ENCODE measurements at places on chromosomes 6 and 20.

DNA sequence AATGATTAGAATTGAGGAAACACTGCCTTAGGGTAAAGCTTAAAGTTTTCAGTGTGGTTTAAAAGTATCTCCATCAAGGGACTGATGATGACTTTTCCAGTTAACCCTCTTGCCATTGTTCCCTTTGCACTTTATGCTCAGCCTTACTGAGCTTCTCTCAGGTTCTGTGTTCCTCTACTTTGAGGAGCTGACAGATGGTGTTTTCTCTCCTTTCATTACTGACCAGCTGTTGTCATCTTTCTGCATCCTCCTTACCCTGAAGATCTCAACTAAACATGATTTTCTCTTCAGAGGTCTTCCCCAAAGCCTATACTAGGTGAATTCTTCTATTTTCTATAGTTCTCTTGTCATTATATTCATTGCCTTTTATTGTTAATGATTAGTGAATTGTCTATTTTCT lies 475.6 kb upstream of the SYNCRIP start:
- no peak for DNase-seq

GRCh38 chr6:169816054-169816453 lies 64.6 kb downstream of the ERMARD start:
- DNase-seq, result no peak

DNA sequence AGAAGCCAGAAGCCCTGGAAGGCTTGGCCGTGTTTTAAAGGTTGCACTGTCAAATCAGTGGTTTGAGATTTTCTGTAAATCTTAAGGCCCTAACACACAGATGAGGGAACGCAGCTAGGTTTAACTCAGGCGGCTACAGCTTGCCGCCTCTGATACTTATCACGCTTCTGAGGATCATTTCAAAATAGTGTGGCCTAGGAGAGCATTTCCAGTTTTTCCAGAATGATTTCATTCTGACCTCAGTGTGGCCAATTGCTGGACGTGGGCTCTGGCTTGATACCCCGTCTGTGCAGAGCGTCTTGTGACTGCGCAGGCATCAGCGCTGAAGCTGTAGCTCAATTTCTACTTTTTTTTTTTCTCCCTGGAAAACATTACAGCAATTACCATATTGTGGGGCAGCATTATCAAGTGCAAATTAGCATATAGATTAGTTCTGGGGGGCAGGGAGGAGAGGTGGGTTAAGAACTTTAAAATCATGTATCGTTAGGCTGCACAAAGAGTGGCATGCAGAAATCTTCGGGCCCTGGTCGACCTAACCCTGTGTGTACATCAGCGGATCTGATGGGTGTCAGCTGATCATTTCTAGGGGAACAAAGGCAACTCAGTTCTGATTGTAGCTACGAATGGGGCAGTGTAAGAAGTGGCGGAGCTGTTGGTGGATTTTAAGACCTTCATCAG lies 105.0 kb upstream of the EEF1E1 start:
- no peak for DNase-seq

GRCh38 chr6:2919401-2919800 lies 16.3 kb upstream of the SERPINB9 start:
- no peak for DNase-seq

DNA sequence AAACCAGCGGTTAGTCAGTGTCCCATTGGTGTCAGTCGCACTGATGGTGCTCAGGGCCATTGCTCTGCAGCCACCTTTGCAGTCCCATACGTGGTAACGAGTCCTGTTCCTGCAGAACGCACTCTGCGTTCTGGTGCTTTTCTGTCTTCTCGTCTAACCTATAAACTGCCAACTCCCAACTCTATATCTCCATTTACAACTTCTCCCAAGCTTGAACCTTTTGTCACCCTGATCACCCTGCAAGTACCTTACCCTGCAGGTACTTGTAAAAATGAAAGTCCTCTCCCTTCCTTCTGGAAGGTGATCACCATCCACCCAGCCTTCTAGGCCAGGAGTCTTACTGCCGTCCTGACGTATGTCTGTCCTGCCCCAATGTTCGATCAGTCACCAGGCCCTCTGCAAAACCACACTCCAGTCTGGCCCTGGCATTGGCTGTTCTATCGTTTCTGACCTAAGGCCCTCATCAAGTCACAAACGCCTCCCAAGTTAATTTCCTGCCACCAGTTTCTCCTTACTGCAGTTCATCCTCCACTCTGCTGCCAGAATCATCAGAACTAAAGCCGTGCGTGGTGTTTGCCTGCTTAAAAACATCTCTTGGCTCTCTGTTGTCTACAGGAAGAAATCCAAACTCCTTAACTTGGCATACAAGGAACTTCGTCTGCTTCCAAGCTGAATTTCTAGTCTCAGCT lies 7.9 kb downstream of the RREB1 start:
- no peak for DNase-seq

- no peak for DNase-seq
Observed at GRCh38 chr6:93079061-93079460, 340.3 kb downstream of the EPHA7 start.

GRCh38 chr6:7479801-7480266 lies 61.6 kb upstream of the DSP start:
- peak; percentile 55 for DNase-seq

DNA sequence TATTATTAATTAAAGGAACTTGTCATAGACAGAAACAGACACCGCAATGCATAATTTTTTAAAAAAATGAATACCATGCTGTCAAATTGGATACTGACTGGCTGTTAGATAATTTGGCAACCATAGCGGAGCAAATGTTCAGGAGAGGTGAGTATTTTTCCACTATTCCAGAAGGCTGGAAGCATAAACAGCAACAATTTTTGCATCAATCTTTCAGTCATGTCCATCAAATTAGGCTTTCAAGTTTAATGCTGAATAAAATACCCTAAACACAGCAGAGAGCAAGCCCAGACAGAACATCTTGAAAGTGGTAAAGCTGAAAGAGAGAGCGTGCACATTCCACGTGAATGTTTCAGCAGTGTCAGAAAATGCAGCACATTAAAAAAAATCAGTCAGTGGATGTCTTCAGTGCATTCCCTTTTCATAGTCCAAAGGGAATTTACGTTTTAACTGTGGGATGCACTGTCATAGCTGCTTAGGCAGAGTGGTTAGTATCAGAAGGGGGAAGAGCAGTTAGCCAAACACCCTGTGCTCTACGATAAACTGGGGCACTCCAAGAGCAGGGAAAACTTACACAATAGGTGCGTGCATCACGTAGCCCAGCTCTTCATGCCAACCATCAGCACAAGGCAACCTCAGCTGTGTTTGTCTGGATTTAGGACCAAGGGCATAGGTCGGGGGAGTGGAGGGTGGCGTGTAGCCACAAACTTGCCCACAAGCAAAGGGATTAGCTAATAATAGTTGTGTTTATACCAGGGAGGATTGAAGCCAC lies 116.2 kb upstream of the STMND1 start:
- peak; percentile 88 for DNase-seq

GRCh38 chr6:40611912-40612311 lies 24.7 kb upstream of the LRFN2 start:
- no peak for DNase-seq

DNA sequence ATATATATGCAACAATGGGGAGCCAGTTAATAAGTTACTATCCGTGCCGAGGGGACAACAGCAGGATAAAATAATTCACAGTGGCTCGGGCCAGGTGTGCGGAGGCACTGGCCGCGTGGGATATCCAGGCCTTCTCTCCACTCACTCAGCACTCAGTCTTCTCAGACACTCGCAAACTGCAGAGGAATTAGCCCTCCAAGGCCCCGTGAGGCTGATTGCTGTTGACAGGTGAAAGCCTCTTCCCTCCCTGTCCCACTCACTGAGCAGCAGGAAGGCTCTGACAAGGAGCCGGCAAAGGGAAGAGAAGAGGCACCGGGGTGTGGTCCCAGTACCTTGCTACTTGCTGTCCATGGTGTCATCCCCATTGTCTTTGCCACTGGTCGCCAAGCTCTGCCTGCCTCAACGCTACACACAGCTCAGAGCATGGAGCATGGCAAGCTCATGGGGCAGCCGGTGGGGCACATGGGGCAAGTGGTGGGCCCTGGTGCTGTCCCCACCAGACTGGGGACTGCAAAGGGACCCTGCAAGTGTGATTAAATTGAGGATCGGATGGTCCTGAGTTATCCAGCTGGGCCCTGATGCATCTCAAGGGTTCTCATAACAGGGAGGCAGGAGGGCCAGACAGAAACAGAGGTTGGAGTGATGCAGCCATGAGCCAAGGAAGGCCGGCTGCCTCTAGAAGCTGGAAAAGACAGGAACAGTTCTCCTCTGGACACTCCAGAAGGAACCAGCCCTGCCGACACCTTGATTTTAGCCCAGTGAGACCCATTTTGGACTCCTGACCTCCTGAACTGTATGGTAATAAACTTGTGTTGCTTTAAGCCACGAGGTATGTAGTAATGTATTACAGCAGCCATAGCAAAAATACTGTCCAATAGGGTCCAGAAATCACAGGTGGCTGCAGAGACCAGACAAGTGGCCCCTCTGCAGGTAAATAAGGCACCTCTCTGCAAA lies 119.7 kb downstream of the PSMB1 start:
- DNase-seq, result no peak

DNA sequence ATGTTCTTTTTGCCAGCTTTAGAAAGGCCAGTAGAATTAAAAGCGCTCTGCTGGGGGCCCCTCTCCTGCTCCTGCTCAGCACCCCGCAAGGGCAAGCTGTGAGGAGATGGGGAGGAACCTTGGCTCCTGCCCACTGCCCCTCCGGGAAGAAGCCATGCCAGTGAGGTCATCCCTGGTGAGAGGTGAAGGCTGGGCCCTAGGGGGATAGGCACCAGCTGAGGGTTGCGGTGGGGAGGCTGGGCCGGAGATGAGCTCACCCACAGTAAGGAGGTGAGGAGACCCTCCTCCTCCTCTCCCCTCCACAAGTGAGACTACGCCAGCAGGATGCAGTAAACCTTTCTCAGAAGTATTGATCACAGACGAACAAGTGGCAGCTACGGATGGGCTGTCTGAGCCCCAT lies 32.1 kb downstream of the LRFN2 start:
- DNase-seq, result no peak

DNA sequence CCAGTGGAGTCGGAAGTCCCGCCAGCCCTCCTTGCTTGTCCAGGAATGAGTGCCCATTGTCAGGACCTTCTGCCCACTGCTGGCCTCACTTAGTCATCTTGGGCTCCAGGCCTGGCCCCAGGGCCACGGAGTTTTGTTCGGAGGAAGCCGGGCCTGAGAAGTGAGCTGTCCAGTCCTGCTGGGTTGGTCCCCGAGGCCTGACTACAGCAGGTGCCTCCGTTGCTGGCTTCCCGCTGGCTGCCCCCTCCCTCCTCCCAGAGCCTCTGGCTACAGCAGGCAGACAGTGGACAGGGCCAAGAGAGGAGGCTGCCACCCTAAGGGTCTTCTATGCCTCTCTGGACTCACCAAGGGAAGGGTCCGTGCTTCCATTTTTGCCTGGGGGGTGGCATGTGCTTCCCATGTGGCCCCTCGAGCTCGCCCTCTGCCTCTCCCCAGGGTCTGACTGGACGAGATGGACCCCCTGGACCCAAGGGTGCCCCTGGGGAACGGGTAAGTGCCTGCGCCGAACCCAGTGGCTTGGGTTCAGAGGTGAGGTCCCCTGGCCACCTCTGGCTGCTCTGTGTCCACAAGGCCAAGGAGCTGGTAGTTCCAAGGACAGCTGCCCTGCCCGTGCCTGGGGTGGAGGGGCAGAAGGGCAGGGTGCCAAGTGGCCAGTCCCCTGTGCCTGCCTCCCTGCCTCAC lies 2.8 kb downstream of the COL9A3 start:
- no peak for DNase-seq

- DNase-seq, result peak; percentile 72
Observed at GRCh38 chr20:58557733-58558342, 42.6 kb upstream of the APCDD1L start.

- DNase-seq, result no peak
Observed at GRCh38 chr6:88119769-88120168, 46.4 kb downstream of the CNR1 start.

DNA sequence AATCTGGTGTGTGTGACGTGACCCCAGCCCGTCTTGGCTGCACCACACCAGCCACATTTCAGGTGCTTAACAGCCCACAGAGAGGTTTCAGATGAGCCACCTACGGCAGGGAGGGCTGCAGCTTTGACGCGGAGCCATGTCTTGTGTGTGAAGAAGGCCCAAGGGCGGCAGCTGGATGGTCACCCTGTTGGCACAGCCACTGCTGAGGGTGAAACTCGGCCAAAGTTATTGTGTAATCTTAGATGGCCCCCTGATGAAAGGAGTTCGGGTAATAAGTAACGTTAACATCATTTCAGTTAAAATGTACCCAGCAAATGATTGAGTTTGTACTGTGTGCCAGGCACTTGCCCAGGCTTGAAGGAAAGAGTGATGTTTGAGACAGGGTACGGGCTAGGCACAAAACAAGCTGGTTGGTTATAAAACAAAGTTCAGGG lies 97.2 kb downstream of the SSR1 start:
- DNase-seq, result no peak

DNA sequence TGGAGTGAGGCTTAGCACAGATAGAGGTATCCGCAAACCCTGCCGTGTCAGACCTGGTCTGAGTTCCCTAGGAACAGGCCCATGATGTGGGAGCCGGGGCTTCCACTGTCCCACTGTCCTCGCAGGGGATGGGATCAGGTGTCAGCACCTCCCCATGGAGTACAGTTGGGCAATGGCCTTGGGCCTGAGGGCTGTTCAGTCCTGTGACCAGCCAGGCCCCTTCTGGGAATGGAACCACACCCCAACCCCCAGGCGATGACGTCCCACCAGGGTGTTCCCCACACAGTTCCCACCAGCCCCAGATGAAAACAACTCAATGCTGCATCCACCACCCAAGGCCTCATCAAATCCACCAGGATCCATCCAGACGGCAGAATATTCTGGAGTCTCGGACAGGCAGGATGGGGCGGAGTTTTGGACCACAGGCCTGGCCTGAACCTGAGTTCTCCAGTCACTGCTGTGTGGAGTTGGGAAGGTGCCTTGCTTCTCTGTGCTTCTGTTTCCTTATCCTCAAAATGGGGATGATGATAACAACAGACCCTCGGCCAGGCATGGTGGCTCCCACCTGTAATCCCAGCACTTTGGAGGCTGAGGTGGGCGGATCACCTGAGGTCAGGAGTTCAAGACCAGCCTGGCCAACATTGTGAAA lies 62.2 kb downstream of the UBE2V1 start:
- DNase-seq, result no peak

DNA sequence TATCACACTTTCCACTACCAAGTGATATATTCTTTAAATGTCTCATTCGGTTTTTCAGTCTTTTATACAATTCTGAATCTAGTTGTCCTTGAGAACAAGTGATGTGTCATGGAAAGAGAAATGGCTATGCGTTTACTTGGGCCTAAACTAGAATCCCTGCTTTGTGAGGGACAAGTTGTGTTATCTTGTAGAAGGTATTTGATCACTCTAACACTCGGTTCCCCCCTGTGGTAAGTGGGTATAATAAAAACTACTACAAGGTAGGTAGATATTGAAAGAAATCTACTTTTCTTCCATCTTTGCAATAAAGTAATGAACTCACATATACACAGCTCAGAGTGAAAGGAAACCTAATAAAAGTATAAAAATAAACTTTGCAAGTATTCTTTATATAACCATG lies 108.9 kb downstream of the MANEA start:
- DNase-seq, result no peak

GRCh38 chr20:62476056-62476838 lies 452 bp upstream of the GATA5 start:
- DNase-seq, result no peak

DNA sequence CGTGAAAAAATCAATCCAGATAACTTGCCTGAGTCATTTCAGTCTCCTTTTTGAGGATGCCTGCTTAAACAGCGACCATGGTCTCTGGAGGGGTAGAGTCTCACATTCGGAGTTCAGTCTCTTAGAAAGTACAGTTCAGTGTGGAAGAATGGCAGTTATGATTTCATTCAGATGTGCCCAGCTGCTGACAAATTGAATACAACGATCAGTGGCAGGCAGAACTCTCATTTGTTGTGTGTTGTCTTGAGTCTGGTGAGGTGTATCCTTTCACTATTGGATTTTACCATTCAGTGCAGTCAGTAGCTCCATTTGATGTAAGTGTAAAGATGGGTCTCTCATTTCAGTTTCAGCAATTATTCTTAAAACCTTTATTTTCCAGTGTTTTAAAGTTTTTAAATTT lies 639 bp upstream of the TULP4 start:
- no peak for DNase-seq

Measured in fibroblast of skin of right biceps (primary cell).